ENCODE measurements at places on chromosomes 1 and 21. TPM values are rescaled to one million over a fixed set of nuclear protein-coding genes. Genes with fewer than 3 reads are reported as not detected.
A peak's percentile ranks its signal among the peaks of the same experiment; 100 is the strongest.

DNA sequence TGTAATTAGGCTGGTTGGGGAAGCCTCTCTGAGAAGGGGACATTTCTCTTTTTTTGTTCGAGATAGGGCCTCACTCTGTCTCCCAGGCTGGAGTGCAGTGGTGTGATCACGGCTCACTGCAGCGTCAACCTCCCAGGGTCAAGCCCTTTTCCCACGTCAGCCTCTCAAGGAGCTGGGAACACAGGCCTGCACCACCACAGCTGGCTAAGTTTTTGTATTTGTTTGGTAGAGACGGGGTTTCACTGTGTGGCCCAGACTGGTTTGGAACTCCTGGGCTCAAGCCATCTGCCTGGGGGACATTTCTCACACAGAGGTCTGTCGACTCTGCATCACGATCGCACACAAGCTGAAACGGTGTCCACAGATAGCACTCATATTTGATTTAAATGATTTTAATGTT is 39.7 kb downstream of the HUNK start:
- DNase-seq: no peak

ARTN gene
- 28.5 TPM for total RNA-seq

- no peak for DNase-seq
These were observed 4.2 kb downstream of the ADAMTS5 start for GRCh38 chr21:26962621-26963181.

DNA sequence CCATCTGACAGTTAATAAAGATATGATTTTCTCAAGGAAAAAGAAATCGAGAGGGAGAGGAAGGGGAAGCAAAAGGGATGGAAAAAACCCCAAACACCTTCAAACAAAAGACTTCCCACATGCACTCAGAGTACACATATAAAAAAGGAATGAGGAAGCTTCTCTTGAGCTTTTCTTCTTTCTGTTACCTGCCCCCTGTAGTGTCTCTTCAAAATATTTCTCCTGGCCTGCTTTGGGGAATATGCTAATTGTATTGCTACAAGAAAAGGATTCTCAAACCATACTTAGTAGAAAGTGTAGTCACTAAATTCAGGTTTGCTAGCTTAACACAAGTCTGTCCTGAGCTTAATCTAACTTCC is 58.7 kb downstream of the KIF14 start:
- DNase-seq: no peak

DNA sequence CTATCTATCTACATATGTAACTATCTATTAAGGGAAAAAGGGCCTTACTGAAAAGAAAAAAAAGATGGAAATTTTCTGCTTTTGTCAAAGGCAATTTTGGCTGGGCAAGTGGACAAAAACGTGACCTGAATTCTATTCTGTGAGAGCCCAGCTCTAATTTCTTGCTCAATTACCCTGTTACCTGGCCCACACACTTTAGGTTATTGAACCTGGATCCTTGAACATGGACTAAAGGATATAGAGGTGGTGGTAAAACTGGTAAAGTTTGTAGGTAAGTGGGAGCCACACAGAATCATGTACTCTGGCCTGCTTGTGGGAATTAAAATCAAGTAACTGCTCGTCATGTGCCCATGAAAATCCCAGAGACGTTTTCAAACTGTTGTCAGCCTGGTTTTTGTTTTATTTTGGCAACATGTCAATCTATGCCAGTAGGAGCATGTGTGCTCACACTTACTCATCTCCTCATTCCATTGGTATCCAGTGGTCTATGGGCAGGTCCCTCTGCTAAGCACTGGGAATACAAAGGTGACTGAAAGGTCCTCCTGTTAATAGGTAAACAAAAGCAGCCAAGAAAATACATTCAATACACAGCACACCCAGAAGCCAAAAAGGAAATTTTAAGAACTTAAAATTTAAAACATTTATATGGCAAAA is 113.7 kb upstream of the WARS2 start:
- no peak for DNase-seq

DNA sequence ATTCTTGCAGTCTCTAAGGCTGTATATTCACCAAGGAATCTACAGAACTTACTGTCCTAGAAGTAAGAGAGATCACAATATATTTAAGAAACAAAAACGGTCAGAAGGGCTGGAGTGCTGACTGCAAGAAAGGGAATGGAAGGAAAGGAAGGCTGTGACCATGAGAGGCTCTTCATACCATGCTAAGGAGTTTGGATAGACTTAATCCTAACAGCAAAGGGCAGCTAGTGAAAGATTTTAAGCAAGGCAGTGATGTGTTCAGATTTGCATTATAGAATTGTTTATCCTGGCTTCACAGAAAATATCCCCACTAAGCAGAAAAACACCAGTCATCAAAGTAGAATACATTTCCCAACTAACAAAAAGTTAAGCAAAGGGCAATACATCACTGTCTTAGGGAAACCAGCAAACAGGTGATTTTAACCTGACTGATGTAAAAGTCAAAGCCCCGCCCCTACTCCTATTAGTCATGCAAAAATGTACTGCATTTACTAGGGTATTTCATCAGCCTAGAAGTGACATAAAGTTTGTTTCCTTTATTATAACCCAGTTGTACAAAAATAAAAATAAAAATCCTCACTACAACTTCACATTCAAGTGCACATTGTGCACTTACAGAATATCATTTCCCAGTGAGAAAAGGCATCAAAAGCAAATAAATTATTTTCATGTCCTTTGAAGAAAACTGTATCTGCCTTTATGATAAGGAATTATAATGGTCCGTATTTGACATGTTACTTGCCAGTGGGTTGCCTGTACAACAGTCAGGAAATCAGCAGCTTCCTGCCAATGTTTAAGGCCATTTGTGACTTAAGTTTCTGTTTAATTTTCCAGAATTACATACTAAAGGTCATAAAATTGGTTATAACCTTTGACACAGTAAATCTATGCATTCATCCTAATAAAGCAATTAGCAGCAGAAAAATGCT is 17.2 kb downstream of the JAK1 start:
- DNase-seq: no peak

DNA sequence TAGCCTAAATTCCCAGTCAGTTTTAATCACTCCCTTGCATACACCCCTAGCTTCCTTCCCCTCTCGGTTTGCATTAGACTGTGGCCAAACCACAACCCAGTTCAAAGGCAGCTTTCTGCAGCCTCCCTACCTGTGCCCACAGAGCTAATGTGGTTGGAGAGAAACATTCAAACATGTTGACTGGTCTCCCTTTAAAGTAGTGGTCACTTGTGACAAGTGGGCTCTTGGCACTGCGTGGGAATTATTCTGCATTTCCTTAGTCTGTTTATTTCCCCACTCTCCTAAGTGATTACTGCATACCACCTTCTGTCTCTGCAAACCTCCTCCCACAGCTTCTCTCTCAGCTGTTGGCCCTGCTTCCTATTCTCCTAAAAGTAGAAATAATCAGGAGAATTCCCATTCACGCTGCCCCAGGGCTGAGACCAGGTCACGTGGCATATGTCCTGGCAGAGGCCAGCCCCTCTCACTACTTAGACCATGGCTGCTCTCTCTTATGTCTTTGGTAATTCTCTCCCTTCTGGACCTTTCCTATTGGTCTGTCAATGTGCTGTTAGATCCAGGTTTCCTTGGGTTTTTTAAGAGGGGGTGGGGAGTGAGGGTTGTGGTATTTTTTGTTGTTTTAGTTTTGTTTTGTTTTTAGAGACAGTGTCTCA is 38.4 kb upstream of the CD101 start:
- no peak for DNase-seq

GRCh38 chr1:15430787-15431570 is 7.3 kb upstream of the CTRC start:
- peak; percentile 93 for DNase-seq

- no peak for DNase-seq
These were observed 40.2 kb downstream of the FAAH start for GRCh38 chr1:46434358-46434757.

DNA sequence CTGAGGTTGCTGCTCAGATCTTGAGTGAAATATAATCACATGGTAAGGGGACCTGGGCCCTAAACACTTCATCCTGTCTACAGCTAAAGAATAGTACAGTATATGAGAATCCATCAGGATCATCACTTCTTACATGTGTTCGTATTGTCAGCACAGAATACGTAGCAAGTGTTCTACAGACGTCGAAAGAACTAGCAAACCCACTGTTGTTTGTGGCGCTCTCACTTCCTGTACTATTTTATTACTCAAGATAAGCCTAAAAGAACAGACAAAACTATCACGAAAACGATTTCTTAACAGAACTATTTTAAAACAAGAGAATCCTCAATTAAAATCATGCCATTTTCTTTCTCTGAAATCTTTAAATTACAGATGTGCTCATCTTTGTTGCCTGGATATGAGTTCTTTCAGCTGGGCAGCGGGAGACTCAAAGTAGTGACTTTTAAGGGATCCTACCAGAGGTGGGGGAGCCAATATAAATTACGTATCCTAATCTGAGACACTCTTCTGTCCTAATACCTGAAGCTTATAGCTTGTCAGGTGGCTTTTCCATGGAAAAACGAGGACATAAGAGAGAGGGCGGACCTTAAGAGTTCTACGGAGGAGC is 724 bp downstream of the ST7L start:
- DNase-seq: no peak

TMEM125 gene
- 27.8 TPM for total RNA-seq

UFC1 gene
- 61.2 TPM for total RNA-seq

LRRC71 gene
- 0.30 TPM for total RNA-seq

PGLYRP4 gene
- total RNA-seq: not detected

DNA sequence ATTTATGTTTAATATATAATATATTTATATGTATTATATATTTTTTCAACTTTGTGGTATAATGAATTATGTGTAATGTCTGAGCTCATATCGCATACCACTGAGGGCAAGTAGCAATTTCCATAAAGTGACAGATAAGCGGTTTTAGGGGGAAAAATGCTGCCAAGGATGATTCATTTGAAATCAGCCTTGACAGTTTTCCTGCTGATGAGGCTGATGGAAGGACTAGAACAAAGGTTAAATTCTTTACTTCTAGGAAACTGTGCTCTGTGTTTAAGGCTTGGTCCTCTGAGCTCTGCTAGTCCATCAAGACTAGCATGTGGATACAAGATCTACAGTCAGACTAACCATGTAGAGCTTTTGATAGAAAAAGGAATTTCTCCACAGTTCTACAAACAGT is 19.3 kb upstream of the DDAH1 start:
- no peak for DNase-seq

GRCh38 chr1:203464226-203464625 is 11.4 kb upstream of the PRELP start:
- DNase-seq: no peak

HSD11B1 gene
- not detected for total RNA-seq

LCE2B gene
- total RNA-seq: not detected

DNA sequence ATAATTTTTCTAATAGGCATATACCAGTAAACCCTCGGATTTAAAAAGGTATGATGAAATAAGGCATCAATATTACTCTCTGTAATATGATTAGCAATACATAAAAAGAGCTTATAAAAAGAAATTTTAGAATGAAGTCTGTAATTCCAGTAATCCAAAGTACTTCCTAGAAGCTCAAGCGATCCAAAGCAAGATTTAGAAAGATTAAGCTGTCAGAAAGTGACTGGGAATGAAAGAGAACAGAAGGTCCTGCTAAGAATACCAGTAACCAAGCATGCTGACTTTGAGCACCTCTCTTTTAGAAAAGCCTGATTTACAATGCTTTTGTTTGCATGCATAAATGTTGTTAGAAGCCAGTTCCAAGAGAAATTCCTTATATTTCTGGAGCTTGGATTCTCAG is 125.1 kb downstream of the GIPC2 start:
- DNase-seq: no peak

- no peak for DNase-seq
These were observed 3.4 kb downstream of the PRR9 start for GRCh38 chr1:153220606-153221303.
